NB4 (cell line): ENCODE measurements at places on chromosomes 16 and 17.

GRCh38 chr17:82960419-82961271 lies 118.8 kb upstream of the METRNL start:
- no peak for DNase-seq

GRCh38 chr16:71460236-71460635 lies 1.8 kb downstream of the ZNF23 start:
- DNase-seq = no peak

DNA sequence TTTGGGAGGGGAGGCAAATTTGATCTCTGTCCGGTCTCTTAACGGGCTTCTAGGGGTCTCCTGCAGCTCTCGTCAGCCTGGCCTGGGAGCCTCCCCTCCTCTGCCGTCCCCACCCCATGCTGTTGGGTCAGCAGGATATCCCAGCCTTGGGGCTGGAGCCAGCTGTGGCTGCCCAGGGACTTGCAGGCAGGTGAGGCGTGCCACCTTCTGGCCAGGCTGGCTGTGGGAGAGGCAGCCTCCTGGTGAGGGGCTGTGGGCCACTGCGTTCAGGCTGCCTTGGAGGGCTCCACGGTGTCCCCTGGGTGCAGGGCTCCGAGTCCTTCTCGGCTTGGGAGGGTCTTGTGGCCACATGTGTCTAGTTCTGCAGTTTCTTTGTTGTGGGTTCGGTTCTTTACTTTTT lies 34.6 kb downstream of the TBCD start:
- DNase-seq = no peak

GRCh38 chr16:81632392-81633146 lies 146.5 kb upstream of the PLCG2 start:
- peak; percentile 98 for DNase-seq

DNA sequence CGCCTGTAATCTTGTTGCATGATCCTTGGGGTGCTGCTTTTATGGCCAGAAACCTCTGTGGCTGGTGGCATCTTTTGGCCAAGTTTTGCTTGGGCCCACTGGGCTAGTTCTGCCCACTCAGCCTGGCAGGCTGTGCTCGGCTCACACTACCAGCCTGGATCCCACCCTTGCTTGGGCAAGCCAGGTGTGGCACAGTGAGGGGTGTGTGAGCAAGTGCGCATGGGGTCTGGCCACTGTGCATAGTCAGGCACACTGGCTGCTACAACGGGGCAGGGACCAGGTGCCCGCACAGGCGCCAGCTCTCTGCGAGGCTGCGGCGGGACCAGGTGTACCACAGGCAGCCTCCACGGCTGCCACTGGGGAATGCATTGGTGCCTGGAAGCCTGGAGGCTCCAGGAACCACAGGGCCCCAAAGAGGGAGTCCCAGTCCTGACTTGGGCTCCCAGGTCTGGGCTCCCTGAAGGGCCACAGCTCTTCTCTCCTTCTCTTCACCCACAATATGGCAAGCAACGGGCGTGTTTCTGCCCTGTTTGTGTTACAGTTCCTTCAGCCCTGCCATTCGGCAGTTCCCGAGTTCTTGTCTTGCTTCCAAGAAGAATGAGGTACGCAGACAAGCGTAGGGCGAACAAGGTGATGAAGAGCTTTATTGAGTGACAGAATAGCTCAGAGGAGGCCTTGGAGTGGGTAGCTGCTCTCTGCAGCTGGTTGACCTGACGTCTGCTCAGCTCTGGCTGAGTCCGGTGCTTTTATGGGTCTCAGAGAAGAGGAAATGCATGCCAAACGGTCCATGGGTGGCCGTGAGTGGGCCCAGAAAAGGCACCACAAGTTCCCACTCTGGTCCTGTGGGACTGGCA lies 26.7 kb upstream of the PRM1 start:
- peak; percentile 39 for DNase-seq

DNA sequence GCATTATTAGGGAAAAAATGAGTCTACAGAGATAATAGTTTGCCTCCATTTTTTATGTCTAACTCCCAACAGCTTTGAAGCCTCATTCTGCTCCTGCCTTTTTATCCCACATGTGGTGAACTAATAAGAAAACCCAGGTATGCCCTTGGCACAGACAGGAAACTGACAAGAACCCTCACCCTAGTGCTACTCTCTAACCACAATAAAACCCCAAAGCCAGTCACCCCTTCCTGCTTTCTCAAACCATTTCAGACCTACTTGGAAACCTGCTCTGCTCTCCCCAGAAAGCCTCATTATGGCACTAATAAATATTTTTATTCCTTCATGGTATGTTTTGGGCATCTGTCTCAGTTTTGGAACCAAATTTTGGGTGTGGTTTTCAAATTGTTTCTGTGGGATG lies 3.9 kb upstream of the MARVELD3 start:
- no peak for DNase-seq

DNA sequence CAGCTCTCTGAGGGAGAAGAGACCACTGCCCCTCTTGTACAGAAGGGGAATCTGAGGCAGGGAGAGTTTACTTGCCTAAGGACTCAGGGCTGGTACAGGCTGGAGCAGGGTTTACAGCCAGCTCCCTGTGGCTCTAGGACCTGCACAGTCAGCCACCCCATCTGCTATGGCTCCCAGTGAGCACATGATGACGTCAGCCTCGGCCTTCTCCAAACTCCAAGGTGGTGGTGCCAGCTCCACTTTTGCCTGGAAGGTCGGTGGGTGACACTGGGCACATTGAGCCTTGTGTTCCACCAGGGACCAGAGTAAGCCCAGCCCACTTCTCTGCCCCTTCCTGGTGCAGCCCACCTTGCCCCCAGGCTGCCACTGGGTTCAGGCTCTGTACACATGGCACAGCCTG lies 202.2 kb downstream of the ENGASE start:
- no peak for DNase-seq

DNA sequence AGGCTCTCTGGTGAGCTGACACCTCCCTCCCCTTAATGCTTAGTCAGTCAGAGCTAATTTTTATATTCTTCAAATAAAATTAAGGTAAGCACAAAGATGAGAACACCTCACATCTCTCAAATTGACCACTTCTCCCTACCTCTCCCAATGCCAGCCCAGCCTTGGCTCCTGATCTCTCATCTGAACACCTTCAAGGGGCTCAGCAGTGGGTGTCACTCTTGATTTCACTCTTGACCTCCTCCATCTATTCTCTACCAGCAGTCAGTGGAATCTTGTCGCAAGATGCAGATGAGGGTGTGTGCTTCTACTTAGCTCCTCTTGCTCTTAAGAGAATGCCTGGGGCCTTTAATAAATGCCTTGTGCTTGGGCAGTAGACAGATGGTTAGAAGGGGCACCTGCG lies 309.0 kb upstream of the IRX3 start:
- DNase-seq = no peak

GRCh38 chr16:46894036-46894672 lies 10.0 kb downstream of the GPT2 start:
- DNase-seq = no peak

DNA sequence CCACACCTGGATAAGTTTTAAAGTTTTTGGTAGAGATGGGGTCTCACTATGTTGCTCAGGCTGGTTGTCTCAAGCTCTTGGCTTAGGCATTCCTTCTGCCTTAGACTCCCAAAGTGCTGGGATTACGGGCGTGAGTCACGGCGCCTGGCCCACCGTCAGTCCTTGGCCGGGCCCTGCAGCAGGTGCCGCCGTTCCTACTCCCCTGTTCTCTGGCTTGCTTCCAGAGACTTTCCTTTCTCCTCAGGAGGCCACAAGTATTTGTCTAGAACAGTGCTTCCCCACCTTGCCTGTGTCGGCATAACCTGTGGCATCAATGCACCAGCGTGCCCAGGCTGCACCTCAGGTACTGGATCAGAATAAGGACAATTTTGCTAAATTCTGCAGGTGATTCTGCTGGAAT lies 3.0 kb upstream of the MGAT5B start:
- DNase-seq = no peak

DNA sequence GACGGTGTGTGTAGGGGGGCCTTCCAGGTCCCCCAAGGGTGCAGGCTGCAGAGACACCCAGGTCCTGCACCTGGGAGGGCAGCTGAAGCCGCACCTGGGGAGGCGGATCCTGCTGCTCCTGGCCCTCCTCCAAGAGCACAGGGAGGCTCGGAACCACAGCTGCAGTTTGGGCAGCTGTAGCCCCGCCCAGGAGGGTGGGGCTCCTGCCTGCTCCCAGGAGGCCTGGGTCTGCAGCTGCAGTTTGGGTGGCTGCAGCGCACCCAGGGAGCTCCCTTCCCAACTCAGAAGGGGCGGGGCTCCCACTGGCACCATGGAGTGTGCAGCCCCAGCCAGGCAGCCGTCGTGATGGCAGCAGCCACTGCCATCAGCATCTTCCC lies 69.4 kb upstream of the NKD1 start:
- peak; percentile 30 for DNase-seq

DNA sequence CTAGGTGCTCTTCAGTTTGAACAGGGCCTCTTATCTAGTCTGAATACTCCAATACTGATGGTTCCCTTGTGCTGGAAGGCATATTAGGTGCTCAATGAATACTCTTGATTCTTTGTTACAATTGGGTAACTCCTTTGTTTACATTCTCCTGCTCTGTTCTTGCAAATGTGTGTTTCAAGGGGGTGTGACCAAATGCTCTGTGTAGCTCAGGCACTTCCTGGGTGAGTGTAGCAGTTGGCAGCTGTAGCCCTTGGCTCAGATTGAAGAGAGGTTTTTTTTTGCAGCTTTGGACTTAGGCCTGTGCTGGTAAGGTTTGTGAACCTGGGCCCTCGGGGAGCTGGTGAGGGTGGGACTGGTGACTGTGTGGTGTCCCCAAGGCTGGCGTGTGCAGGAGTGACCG lies 20.2 kb downstream of the TBCD start:
- no peak for DNase-seq

DNA sequence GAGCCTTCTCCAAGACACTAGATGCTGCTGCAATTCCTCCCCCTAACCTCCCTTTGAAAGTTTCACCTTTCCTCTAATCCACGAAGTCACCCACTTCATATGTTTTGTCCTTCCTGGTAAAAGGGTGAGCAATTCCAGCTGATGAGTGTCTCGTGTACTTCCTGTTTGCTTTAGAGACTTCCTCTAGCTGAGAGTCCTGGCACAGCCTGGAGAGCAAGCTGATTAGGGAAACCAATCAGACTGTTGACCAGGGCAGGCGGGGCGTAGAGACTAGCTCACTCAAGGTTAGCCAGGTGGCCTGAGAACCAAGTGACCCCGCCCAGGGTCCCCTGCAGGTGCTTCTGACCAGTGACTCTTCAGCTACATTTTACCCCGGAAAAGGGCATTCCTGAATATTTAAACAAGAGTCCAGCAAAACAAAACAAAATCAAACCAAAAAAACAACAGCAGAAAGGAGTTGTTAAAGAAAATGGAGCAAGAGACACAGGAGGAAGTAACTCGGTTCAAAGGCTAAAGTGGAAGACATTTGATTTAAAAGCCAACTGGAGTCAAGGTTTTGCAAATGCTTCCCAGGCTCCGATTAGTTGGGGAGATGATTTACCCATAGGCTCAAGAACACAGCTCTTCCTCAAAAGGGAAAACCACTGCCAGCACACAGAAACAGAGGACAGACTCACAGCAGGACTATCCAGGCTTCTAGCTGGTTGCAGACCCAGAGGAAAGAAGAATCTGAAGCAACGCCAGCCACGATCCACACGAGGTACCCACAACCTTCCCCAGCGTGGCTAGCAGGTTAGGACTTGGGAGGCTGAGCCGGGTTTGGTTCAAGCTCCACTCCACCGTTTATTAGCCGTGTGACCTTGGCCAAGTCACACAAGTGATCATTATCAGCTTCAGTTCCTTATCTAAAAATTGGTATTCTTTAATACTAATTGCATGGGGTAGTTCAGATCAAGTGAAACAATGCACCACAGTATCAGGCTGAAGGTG lies 13.4 kb downstream of the HSPB9 start:
- DNase-seq = peak; percentile 50

GRCh38 chr16:53519417-53520091 lies 16.5 kb upstream of the AKTIP start:
- DNase-seq = no peak

GRCh38 chr16:29319726-29320125 lies 86.8 kb downstream of the NPIPB11 start:
- no peak for DNase-seq

GRCh38 chr16:23855010-23855409 lies 19.2 kb downstream of the PRKCB start:
- DNase-seq = peak; percentile 95

- DNase-seq = no peak
These were observed 13.9 kb upstream of the TBX2 start for GRCh38 chr17:61385577-61386236.

DNA sequence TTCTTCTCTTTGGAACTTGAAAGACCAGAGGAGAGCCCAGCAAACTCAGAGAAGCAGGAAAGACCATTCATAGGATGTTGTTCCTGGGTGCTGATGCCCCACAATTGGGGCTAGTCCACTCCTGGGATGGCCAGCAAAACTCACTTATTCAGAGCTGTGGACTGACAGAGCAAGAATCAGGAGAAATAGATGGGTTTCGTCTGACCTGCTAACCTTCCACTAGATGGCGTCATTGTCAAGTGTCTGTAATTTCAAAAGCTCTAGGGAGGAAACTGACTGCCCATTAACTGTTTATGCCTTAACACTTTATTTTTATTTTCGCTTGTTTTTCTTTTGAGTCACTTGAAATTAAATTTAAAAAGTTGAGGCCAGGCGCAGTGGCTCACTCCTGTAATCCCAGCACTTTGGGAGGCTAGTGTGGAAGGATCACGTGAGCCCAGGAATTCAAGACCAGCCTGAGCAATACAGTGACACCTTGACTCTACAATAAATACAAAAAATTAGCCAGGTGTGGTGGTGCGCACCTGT lies 28.7 kb upstream of the MILR1 start:
- DNase-seq = peak; percentile 79

DNA sequence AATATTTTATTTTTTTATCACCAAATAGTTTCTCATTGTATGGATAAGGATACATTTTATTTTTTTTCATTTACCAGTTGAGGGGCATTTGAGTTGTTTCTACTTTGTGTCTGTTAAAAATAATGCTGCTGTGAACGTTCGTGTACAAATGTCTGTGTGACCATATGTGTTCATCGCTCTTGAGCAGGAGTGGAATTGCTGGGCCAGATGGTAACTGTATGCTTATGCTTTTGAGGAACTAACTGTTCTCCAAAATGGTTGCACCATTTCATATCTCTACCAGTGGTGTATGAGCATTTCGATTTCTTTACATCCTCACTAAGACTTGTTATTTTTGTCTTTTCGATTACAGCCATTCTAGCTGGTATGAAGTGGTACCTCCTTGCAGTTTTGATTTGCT lies 212.5 kb upstream of the N4BP1 start:
- DNase-seq = no peak

DNA sequence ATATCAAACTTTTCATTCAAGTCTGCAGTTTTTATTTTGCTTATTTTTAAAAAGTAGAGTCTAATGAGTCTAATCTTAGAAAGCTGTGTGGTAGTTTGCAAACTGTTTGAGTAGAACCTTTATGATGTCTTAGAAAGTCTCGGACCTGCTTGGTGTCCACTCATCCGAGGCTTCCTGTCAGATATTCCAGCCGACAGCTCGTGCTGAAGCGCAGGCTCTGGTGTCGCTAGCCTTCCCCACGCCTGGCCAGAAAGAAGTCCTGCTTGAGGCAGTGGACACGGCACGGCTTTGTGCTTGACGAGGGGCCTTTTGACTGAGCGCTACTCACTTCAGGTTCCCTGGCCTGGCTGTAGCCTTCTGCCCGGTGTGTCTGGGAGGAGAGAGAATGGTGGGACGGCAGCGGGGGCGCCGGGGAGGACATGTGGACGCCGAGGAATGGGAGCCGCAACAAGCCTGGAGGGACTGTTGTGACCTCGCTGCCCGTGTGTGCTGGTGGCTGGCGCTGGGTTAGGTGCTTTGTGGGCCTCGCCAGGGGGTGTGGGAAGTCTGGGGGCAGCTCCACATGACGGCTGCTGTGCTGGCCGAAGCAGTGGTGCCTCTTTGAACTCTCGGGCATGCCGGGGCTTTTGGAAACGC lies 33.5 kb downstream of the BANP start:
- no peak for DNase-seq

GRCh38 chr17:334974-335481 lies 17.6 kb downstream of the RPH3AL start:
- DNase-seq = no peak
